Cardiac fibroblast (primary cell): ENCODE measurements at places on chromosomes 11 and 22.
A peak's percentile ranks its signal among the peaks of the same experiment; 100 is the strongest.

- DNase-seq, result no peak
Measured at GRCh38 chr11:76152741-76153570, 53.3 kb downstream of the WNT11 start.

DNA sequence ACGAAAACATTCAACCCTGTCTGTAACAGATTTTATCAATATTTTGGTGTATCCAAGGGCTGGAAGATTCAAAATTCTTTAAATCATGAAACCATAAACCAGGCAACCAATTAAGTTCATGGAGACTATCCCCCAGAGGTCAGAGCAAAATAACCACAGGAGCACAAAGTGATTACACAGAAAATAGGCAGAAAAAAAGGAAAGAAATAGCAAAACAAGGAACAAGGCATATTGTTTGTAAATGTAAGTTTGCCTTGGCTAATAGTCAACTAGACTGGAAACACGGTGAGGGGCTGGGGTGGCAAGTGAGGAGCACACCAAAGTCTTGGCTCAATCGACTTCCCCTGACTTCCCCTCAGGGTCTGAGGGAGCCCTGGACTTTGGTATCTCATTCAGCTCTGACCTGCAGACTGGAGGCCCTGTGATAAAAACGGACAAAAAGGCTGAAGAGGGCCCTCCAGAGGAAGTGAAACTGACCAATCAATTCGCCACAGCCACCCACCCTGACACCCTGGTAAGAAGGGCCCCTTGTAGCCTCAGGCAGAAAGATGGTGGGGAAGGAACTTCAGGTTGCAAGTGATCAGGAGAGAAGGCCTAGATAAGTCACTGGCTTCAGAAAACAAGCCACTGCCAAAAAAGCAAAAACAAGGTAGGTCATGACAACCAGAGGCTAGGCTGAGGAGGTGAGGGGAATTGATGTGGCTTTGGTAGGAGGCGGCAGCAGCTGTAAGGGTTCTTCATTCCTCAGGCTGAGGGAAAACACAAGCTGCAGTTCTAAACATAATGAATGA lies 1.8 kb downstream of the SIK3 start:
- DNase-seq, result no peak

DNA sequence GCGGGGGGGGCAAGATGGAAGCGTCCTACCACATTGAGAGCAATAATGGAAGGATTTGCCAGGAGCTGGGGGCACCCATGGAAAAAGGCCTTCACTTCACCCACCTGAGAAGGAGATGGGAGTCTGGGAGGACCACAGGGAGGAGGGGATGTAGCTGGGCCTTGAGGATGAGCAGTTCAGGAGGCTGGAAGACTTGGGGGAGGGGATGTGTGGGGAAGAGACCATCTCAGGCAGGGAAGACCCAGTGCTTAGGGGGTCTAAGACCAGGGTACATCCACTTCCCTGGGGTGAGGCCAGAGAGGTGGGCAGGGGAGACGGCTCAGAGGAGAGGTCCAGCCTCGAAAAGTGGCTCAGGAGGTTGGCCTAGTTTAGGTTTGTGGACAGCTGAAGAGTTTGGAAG lies 71.3 kb upstream of the TCF20 start:
- DNase-seq, result no peak

DNA sequence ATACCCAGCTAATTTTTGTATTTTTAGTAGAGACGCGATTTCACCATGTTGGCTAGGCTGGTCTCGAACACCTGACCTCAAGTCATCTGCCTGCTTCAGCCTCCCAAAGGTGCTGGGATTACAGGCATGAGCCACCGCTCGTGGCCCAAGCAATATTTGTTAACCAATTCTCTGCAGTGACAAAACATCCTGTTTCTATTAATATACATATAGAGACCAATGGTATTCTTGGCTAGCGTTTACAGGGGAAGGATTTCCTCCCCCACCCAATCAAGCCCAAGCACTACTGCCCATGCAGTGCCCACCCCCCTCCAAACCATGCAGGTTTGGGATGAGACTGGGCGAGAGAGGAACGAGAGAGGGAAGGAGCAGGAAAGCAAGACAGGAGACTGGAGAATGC lies 53.1 kb downstream of the APOL3 start:
- DNase-seq, result no peak

GRCh38 chr22:42799061-42799460 lies 58.0 kb downstream of the ARFGAP3 start:
- no peak for DNase-seq

GRCh38 chr11:225734-226453 lies 10.2 kb downstream of the SIRT3 start:
- peak; percentile 87 for DNase-seq

- no peak for DNase-seq
Measured at GRCh38 chr11:36162006-36162882, 127.0 kb downstream of the COMMD9 start.

GRCh38 chr22:42286205-42286604 lies 15.8 kb upstream of the TCF20 start:
- DNase-seq, result no peak

DNA sequence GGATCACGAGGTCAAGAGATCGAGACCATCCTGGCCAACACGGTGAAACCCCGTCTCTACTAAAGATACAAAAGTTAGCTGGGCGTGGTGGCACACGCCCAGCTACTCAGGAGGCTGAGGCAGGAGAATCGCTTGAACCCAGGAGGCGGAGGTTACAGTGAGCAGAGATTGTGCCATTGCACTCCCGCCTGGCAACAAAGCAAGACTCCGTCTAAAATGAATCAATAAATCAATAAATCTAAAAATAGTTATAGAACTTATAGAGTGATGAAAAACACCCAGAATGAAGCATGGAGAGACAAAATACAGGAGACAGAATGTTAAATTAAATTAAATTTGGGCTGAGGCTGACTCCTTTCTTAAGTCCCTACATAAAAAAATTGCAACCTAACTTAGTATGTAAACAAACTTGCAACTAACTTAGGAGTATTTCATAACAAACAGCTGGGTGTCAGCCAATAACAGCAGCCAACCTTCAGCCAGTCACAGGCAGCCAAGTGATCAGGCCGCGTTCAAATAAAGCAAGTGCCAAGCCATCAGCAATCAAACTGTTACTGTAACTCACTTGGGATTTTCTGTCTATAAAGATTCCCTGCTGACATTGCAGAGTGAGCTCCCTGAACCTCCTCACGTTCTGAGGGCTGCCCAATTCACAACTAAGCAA lies 7.3 kb upstream of the TP53AIP1 start:
- DNase-seq, result peak; percentile 25

- no peak for DNase-seq
Measured at GRCh38 chr11:9633679-9634078, 30.2 kb upstream of the SWAP70 start.

DNA sequence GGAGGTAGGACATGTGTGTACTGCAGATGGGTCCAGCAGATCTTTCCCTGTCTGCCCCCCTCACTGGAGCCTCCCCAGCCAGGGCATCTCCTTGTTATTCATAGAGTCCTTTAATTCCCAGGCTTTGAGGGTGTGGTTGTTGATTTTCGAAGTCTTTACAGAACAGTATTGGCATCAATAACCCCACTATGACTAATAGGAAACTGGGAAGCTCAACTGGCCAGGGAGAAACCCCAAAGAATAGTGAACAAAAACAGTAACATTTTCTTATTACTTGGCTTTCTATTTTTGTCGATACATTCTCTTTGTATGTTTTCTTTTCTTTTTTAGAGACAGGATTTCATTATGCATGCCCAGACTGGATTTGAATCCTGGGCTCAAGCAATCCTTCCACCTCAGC lies 57.9 kb downstream of the NF2 start:
- no peak for DNase-seq

- peak; percentile 79 for DNase-seq
Measured at GRCh38 chr11:61747192-61747966, 5.1 kb upstream of the MYRF start.

GRCh38 chr11:86073948-86074347 lies 5.1 kb upstream of the PICALM start:
- no peak for DNase-seq

- DNase-seq, result no peak
Measured at GRCh38 chr11:103274025-103274424, 164.8 kb downstream of the DYNC2H1 start.

DNA sequence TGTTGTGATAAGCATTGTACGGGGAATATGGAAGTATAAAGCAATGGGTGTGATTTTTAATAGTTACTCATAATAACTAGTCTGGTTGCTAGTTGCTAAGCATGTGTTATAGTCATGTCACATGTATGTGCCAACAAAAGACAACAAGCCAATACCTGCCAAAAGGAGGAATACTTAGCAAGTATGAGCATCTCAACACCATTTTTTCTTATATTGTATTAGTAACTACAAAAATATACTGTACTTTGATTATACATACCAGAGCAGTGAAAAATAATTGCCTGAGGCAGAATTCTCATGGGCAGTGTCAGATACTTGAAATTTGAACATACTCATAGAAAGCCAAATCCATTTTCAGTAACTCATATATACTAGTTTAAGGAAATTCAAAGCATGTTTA lies 62.4 kb upstream of the ALKBH3 start:
- DNase-seq, result no peak

- DNase-seq, result no peak
Measured at GRCh38 chr22:37557321-37558001, 2.8 kb upstream of the CDC42EP1 start.

GRCh38 chr11:61697078-61697502 lies 16.9 kb downstream of the DAGLA start:
- no peak for DNase-seq

DNA sequence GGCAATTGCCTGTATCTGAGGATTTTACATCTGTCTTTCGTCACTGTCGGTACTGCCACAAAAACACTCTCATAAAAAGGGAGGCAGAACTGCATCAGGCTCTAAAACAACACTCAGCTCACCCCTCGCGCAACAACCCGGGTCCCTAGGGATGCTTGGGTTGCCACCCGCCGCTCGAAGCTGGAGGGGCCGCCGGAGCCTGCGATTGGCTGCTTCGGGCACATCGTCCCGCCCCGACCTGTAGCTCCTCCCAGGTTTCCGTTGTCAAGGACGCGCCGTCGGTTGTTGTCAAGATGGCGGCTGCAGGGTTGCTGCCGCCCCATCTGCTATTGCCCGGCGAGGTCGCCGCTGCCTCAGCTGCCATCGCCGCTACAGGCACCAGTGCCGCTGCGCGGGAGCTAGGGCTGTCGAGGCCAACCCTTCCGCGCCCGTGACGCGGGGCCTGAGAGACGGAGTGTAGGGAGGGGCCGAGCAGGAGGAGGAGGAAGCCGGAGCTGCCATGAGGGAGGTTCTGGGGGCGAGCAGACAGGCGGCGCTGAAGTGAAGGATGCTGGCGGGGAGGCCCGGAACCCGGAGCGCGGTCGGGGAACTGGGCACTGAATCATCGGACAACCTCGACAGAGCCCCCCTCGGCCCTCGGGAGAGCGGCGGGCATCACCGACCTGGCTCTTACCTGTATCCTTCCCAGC lies at the start of gene CEP126:
CEP126 (plus strand) TSS at position 273 of the 689 bp plus-strand sequence; CDS start at position 548, 275 bp downstream.
- peak; percentile 98 for DNase-seq

DNA sequence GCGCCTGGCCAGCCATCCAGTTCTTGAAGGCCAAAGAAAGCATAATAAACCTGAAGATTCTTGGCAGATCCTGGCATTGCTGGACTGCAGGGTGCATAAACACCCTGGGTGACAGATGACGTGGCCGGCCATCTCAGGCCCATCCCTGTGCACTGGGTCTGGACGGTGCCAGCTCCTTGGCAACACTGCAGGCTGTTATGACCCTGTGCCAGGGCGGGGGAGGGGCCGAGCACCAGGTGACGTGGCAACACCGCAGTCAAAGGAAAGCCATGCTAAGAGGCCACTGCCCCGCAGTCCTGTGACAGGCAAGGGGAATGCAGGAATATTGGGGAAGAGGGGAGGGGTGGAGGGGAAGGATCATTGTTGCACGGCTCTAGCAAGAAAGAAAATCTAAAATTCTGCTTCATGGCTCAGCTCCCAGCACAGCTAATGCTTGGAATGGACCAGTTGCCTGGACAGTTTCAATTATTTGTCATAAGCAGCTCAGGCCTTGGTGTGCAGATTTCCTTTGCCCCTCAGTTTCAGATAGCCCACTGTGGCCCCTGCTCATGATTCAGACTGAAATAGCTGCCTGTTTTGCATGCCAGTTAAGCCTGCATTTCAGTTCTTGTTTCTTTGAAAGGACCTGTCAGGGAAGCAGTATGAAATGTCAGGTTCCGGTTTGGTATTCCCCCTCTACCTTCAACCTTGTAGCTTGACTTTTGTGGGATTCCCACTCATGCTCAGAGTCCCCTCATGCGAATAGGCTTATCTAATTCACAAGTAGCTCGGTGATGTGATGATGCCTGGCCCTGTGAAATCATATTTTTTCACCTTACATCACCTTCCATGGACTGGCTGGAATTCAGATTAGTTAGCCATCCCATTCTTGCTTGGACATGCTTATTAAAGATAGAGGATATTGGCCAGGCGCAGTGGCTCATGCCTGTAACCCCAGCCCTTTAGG lies 29.7 kb upstream of the DDX6 start:
- DNase-seq, result no peak

DNA sequence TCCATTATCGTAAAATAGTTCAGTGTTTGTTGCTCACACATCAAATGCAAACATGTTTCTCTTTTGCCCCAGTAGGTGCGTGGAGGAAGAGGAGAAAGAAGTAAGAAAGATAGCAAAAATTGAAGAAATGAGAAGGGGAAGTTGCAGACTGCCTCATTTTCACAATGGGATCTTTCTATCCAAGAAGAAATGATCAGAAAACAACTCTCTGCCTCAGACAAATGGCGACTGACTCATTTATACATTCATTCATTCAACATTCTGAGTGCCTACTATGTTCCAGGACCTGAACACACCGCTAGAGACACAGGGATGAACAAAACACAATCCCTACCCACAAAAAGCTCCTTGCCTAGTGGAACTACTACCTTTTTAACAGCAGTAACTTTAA lies 367 bp downstream of the HPS5 start:
- no peak for DNase-seq

- DNase-seq, result peak; percentile 47
Measured at GRCh38 chr11:32131321-32131720, 40.4 kb downstream of the RCN1 start.

DNA sequence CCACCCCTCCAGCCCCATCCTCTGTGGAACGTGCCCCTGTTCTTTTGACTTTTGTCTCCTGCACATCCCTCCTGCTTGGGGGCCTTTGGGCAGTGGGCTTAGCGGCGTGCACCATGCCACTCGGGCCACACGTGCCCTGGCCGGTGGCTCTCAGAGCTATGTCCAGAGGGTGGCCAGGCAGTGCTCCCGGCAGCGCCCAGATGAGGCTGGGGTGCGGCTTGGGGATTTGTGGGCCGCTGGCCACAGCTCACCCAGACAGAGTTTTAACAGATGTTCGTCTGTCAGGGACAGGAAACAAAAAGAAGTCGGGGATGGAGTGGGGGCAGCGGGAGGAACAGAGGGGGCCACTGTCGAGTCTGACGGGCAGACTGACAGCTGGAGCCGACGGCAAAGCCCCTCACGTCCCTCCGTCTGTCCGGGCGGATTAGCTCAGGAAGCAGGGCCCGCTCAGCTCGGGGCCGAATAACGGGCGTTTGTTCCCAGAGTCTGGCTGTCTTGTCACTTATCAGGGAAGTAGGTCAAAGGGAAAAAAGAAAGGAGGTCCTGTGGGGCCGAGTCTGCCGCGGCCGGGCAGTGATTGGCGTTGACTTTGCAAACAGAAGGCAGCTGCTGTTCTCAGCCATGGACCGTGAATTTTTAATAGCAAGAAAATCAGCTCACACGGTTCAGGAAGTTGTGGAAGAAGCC lies 61.6 kb downstream of the LRP5 start:
- DNase-seq, result peak; percentile 32
